ENCODE measurements at places on chromosomes 5 and 9. TPM values are rescaled to one million over a fixed set of nuclear protein-coding genes. Genes with fewer than 3 reads are reported as not detected.

TMEM252 gene
- total RNA-seq, result not detected

OCLN gene
- 1.1 TPM for total RNA-seq

ZNF462 gene
- 18.2 TPM for total RNA-seq

ST8SIA4 gene
- total RNA-seq, result 0.30 TPM

STPG3 gene
- not detected for total RNA-seq

CCDC192 gene
- not detected for total RNA-seq

CFAP157 gene
- not detected for total RNA-seq

RUSC2 gene
- 31.5 TPM for total RNA-seq

SLCO6A1 gene
- not detected for total RNA-seq

C9orf153 gene
- 0.98 TPM for total RNA-seq

GRIA1 gene
- 2.4 TPM for total RNA-seq

NDUFS6 gene
- 15.7 TPM for total RNA-seq

CCDC152 gene
- total RNA-seq, result 0.26 TPM

ADGRD2 gene
- not detected for total RNA-seq

TAF11L5 gene
- not detected for total RNA-seq

OR1Q1 gene
- not detected for total RNA-seq

PCDH1 gene
- 6.3 TPM for total RNA-seq

RHOBTB3 gene
- total RNA-seq, result 154 TPM

MYMK gene
- not detected for total RNA-seq

SLIT3 gene
- 69.2 TPM for total RNA-seq

MYO10 gene
- 58.3 TPM for total RNA-seq

CDO1 gene
- total RNA-seq, result 10.9 TPM

PCDHGA8 gene
- 4.0 TPM for total RNA-seq

MYOT gene
- total RNA-seq, result not detected

TMEM171 gene
- total RNA-seq, result 1.3 TPM

F2RL2 gene
- 34.1 TPM for total RNA-seq

RANBP3L gene
- total RNA-seq, result 0.07 TPM

SOHLH1 gene
- total RNA-seq, result not detected

KIF4B gene
- under 0.01 TPM for total RNA-seq

CCDC180 gene
- total RNA-seq, result 0.76 TPM

LCN15 gene
- total RNA-seq, result not detected

GDA gene
- not detected for total RNA-seq

PRRT1B gene
- total RNA-seq, result not detected
